Stimulated activated naive CD4-positive, alpha-beta T cell (primary cell): ENCODE measurements at places on chromosomes 2 and 18.

DNA sequence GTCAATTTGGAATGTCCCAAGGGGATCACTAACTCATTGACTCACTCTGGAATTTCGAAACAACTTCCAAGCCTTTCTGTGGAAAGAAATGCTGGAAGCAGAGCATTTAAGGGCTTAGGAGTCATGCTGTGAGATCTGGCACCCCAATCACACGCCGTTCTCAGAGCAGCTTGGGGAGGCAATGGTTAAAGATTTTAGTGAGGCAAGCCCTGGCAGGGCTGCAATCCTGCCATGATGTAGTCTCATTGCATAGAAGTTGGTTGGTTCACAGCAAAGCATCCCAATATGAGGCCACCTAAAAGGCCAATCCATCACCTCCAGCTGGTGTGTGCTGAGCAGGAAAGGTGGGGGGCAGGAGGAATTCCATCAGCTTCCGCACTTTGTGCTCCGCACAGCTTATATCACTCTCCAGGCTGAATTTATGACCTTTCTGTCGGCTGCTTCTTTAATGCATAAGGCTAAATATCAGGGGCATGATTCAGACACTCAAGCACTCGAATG is 1043.9 kb upstream of the POU3F3 start:
- no peak for DNase-seq

GRCh38 chr2:84850471-84850870 is 30.4 kb downstream of the TRABD2A start:
- DNase-seq = no peak

- DNase-seq = no peak
These were observed 181.2 kb downstream of the THADA start for GRCh38 chr2:43414586-43415135.

DNA sequence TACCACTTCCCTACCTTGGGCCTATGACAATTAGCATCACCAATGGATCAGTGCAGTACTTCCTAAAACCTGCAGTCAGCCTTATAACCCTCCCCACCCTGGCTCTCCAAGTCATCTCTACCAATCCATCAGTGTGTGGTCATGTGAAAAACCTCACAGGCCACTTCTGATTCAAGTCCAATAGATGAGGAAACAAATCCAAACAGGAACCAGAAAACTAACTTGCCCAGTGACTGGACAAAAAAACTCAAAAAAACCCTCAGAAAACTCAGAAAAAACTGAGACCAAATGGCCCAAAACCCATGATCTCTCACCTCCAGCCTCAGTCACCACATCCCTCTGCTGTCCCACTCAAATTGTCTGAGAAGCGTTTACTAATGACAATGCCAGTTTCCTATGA is 43.3 kb downstream of the TGFA start:
- no peak for DNase-seq

DNA sequence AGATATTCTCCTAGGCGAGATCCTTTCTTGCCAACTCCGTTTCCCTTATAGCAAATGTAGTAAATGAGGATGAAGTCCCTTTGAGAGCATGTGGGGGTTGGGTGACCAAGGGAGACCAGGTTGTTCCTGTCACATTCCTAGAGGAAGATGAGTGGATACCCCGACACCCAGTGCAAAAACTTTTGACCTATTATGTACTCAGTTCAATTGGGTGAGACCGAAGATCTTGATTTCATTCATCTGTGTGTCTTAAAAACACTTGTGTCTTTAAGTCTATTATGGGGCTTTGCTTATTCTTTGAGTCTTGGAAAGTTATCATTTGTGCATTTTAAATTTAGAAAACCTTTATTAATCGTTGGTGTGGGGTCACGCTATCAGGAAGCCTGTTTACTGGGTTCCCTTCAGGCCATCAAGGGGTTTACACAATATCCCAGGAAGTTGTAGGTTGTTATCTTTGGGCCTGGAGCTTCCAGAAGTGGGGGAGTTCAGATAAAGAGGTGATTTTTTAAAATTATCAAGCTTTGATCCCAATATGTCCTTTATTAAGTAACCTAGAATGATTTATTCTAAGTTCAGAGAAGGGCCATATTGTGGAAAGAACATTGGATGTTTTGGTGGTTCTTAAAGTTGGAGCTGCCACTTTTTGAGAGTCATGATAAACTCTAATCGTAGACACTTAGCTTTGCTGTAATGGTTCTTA is 2.8 kb downstream of the RHOB start:
- no peak for DNase-seq

DNA sequence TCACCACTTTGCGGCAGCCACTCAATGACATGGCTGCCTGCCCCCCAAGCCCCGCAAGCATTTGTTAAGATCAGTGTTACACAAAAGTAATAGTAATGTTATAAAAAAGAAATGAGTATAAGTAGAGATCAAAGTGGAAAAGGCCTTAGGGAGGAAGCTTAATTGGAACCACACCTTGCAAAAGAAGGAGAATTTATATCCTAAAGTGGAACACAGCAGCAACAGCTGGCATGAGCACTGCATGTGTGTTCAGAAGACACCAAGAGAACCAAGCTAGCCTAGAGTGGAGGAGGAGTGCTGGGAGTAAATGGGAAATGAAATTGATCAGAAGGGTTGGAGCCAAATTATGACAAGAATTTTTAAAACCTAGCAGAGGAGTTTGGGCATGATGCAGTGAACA is 73.1 kb upstream of the STK17B start:
- DNase-seq = no peak

GRCh38 chr2:80519121-80519643 is 214.6 kb upstream of the LRRTM1 start:
- no peak for DNase-seq

DNA sequence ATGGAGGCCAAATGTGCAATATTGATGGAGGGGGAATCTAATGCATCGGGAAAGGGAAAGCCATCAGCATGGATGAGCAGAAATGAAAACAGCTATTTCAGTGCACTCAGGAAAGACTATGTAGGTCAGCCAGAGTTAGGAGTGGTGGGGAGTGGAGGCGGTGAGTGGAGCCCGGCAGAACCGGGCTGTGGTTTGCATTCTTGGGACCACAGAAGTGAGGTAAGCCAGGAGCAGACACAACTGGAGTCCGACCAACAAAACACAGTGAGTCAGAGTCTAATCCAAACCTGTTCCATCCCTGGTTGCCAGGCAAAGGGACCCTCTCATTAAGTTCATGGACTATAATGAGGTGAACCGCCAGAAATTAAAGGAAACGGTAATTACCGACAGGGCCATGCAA is 61.1 kb upstream of the RAB12 start:
- no peak for DNase-seq

GRCh38 chr2:7792031-7792651 is 874.9 kb downstream of the RNF144A start:
- no peak for DNase-seq

- no peak for DNase-seq
These were observed 131.2 kb downstream of the WDSUB1 start for GRCh38 chr2:159155320-159155719.

GRCh38 chr18:61724532-61724931 is 168.3 kb downstream of the RNF152 start:
- DNase-seq = no peak

DNA sequence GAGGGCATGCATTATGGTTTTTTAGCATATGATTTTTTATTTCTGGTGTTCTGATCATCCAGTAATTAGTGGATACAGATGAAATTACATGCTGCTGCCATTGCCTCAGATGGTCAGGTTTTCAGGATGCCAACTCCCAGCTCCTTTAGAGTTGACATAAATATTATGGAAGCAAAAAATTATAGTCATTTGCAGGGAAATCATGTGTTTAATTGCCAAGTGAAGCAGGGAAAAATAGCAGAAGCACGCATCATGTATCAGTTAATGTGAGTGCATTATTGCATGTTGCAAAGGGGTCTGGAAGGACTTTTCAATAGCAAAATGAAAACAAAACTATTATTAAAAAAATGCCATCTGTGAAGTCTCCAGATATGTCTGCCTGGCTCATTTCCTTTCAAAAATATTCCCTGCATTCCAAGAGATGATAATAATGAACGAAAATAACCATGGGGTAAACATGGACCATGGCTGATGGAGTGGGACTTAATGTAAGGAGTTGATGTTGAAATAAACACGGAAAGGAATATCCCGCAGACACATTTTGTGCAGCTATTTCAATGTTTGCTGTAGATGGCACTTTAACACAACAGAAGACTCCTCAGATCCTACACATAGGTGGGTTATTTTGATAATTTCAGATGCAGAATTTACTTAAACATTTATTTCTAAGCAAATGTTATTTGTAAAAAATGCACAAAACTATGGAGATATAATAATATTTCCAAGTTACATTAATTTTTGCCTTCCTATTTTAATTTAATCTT is 87.7 kb upstream of the DYNAP start:
- no peak for DNase-seq

DNA sequence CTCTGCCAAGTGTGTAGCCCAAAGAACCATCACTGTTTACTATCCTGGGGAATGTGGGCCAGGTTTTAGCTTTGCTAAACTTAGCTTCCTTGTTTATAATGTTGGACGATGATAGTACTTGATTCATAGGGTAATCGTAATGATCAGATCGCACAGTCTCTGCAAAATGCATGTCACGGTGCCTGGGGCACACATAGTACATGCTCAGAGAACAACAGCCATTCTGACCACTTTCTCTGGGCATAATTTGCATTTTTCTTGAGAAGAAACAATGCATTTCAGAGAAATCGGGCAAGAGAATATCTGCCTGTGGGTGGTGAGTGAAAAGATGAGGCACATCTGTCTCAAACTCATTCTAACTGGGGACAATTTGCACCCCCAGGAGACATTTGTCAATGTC is 16.3 kb downstream of the ACKR3 start:
- DNase-seq = no peak

DNA sequence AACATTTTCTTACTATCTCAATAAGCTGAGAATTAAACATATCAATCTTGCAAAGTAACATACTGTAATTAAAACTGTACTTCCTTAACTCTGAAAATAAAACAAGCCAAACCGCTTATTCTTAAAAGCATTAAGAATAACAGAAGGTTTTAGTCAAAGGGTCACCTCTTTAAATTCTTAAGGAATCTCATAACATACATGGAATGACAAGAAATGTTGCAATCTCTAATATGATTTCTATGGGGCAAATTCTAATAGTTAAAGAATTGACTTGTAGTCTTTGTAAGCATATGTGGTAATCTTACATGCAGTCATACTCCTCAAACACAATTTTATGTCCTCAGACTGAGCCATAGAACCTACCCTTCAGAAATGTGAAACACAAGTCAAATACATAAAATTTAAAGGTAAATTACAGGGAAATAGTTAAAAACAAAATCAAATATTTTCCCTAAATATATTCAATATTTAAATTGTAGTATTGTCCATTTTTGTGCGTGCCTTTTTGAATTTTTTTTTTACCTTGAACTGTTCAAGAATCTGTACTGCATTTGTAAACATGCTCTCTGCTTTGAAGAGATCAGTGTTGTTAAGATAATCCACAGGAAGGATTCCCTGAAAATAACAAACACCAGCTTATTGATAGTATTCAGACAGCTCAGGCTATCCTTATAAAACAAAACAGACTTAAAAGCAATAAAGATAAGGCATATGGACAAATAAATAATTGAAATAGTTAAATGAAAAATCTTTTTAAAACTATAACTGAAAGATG is 48.2 kb downstream of the PIGN start:
- DNase-seq = no peak

GRCh38 chr2:216034065-216034464 is 20.7 kb upstream of the MREG start:
- peak; percentile 79 for DNase-seq

GRCh38 chr2:159828738-159829137 is 30.7 kb upstream of the CD302 start:
- DNase-seq = no peak

- DNase-seq = no peak
These were observed 204.4 kb upstream of the RASGRP3 start for GRCh38 chr2:33272001-33272400.

- no peak for DNase-seq
These were observed 154.8 kb downstream of the RNF152 start for GRCh38 chr18:61738042-61738441.

DNA sequence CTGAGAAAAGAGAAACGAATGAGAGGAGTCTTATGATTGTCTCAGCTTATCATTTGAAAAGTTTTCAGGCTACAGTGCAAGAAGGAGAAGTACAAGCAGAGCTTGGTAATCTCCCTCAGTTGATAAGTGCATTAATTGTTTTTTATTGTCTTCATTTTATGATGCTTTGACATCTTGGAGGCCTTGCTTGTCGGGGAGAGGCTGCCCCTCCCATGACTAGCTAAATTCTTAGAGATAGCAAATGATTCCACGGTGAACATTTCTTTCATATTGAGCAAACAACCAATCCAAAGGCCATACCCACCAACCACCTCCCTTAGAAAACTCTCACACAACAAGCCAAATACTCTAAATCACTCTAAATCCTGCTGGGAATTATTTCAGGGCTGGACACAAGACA is 39.8 kb downstream of the GDF7 start:
- DNase-seq = no peak

GRCh38 chr2:60745761-60746160 is 10.3 kb upstream of the PAPOLG start:
- DNase-seq = no peak

- DNase-seq = no peak
These were observed 59.5 kb upstream of the BCL2L11 start for GRCh38 chr2:111061191-111061590.

DNA sequence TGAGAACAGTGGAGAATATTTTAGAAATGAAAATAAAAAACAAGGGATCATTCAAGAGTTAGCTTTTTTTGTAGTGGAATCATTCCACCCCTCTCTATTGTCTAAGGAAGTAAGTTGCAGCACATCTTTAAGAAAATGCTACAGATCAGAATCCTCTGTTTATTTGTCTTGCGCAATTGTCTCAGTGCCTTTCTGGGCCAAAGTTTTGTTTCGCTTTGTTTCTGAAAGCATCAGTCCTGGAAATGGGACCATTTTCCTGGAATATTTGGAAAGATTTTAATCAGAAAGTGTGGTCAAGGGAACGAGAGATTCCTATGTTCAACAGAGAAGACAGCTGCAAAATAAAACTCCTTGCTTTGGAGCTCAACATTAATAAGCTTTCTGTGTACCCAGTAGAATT is 74.0 kb downstream of the NRXN1 start:
- no peak for DNase-seq

- no peak for DNase-seq
These were observed 8.0 kb upstream of the SF3B1 start for GRCh38 chr2:197442857-197443256.

GRCh38 chr18:75727456-75727855 is 300.0 kb upstream of the SMIM21 start:
- DNase-seq = no peak

DNA sequence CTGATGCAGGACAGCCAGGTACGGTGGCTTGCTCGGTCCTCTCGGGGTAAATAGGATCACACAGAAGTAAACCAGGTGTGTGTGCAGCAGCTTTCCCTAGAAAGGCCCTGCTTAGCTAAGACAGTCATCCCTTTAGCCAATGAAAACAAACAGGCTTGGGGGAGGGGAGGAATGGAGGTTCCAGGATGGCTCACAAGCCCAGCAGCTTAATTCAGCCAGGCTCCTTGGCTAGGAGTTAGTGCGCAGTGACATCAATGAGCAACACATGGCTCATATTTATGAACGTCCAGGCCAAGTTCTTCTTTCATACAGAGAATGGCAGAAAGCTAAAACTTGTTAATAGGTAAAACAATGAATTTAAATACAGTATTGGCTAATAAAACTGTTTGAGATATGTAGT is 10.2 kb downstream of the IAH1 start:
- no peak for DNase-seq
